CD4-positive, alpha-beta T cell treated with Interleukin-4 for 4 hours (primary cell): ENCODE measurements at places on chromosomes 12 and 14.

GRCh38 chr12:65536351-65536750 is 257.9 kb downstream of the MSRB3 start:
- no peak for DNase-seq

DNA sequence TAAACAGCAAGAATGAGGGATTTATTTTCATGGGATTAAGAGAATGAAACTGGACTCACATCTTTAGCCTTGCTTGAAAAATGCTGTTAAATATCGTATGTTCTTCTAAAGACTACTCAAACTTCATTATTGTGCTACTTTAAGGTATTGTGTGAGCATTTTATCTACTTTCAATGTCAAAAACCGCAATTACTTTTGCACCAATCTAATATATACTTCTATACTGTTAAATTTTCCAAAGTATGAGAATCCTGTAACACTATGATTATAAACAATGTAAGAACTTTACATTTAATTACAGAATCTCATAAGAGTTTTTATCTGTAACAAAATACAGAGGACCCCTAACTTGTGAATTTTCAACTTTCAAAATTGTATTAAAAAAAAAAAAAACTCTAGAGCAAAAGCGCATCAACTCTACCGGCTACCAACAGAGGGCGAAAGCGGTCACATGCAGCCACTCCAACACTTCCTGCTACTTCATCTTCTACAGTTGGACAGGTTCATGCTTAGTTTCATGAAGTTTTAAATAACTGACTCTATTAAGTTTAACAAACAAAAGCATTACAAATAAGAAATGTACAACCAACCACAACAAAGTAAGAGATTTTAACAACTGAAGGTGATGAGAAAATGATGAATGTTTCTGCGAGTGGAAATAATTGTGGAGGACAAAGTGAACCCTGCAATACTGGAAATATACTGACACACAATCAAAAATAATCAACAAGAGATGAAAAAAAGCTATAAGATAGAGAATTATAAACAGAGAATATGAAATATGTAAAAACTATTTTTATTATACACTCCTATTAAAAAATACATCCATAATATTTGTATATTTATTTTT is 210.9 kb downstream of the MED13L start:
- DNase-seq: peak; percentile 52

GRCh38 chr12:71090971-71091370 is 66.8 kb downstream of the TSPAN8 start:
- no peak for DNase-seq

- no peak for DNase-seq
These were observed 3.6 kb downstream of the SLC2A14 start for GRCh38 chr12:7869137-7869536.

DNA sequence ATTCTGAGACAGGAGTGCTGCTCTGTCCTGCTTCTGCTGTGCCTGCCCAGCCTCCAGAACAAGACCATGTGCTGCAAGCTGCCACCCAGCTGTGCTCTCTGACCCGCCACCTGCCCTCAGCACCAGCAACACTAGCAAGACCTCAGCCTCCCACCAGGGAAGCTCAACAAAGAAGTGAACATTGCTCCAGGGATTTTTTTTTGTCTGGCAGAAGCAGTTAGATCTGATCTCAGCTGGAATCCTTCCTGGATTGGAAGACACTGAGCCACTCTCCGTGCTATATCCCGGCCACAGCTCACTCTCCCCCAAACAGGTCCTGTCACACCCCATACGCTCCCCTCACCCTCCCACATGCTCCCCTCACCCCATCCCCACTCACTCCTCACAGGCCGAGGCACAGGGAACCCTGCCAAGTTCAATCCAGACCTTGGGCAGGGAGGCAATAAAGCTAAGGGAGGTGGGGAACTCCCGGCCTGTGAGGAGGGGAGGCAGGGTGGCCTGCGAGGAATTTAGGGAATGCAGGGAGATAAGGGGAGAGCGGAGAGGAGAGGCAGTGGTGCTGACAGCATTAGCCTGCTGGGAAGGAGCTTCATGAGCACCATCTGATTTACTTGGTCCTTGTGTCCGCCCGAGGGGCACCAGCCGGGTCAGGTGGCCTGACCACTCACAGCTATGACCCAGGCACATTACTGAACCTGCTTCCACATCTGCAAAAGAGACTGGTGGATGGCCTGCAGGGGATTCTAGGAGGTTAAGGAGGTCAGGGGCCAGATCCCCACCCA is 29.7 kb downstream of the CCDC85C start:
- no peak for DNase-seq

- no peak for DNase-seq
These were observed 5.2 kb downstream of the KRT86 start for GRCh38 chr12:52279422-52280318.

DNA sequence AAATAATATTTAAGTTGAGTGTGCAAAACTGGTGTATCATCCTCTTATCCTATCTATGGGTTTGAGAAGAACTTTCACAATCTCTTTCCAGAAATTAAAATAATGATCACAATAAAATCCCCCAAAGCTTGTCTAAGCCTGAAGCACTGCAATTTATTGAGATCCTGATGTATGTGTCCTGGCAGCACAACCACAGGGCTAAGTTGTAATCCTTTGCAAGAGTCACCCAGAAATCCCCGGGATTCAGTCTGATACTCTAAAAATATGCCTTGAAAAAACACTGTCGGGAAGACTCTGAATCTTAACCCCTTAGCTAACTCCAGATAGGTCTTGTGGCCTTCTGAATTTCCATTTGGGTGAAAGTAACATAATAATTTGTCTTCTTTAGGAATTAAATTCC is 40.3 kb upstream of the STXBP6 start:
- no peak for DNase-seq

GRCh38 chr14:37318938-37319337 is 121.2 kb downstream of the MIPOL1 start:
- DNase-seq: no peak

DNA sequence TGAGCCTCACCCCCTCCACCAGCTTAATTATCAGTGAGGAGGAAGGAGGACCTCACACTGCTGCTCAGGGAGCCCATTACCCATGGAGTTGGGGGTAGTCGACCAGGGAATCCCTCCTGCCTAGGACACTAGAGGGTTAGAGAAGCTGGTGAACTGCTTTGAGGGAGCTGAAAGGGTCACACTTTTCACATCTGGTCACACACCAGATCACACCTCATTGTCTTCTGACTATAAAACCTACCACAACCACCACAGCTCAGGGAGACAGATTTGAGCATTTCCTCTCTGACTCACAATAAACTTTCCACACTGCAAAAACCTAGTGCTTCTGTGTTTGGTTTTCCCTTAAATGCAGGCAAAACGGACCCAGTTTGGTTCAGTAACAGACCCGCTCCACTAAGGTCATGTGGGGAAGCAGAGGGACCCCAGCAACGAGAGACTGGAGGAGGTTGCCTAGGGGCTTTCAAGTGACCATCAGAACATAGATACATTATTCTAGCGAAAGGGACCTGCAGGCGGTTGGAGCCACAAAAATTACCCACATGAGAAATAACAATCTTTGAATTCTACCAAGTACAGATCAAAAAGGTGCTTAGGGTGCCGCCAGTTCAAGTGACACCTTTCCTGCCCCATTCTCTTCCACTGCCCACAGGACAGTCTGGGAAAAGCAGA is 151.4 kb upstream of the AVPR1A start:
- DNase-seq: no peak

DNA sequence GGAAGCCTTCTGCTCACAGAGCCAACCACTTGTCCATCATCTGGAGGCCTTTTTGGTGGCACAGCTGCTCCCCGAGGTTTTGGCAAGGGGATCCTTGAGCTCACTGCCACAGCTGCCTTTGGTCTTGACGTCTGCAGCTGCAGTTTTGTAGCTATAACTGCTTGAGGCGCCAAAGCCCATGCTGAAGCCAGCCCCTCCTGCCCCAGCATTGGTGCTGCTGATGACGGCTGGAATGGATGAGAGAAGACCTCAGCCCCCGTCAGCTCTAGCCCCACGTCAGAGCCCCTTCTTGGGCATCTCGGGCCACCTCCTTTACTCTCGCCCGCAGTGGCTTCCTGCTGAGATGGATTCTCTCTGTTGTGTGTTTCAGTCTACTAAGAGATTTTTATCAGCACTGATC is 12.3 kb upstream of the KRT74 start:
- DNase-seq: peak; percentile 7

GRCh38 chr14:87241018-87241768 is 751.8 kb downstream of the GALC start:
- no peak for DNase-seq

DNA sequence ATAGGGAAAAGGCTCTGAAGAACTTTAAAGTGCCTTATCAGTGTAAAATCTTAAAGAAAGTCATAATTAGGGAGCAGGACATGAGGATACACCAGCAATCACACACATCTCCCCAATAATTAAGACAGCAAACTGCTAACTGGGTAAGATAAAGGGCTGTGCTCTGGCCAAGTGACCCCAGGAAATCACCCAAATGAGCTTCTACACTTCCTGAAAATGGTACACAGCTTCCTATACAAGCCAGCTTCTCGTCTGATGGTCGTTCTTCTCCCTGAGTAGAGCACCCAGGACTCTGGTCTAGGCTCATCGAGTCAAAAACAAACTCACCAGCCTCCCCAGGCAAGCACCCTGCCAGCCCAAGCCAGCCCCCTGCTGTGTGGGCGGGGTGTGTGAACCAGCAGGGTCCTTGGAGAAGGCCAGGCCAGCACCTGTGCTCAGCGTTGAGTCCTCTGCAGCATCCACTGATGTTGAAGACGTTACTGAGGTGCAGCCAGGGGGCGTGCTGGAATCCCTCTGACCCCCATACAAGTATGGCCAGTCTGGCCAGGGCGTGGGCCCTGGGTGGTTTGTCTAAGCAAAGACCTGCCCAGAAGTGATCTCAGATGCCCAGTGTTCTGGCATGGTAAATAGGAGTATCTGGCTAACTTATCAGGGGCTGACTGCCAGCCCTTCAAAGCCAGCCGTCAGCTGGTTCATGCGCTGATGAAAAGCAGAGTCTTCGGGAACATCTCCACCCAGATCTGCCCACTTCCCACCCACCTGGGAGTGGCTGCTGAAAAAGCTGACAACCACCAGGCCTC is 41.4 kb downstream of the ACTN1 start:
- no peak for DNase-seq

GRCh38 chr12:68743356-68743755 is 2.6 kb upstream of the SLC35E3 start:
- DNase-seq: no peak

- DNase-seq: peak; percentile 21
These were observed 114.2 kb downstream of the PCNX1 start for GRCh38 chr14:71021347-71022011.

- peak; percentile 4 for DNase-seq
These were observed 160.9 kb upstream of the EEA1 start for GRCh38 chr12:93089805-93090569.

DNA sequence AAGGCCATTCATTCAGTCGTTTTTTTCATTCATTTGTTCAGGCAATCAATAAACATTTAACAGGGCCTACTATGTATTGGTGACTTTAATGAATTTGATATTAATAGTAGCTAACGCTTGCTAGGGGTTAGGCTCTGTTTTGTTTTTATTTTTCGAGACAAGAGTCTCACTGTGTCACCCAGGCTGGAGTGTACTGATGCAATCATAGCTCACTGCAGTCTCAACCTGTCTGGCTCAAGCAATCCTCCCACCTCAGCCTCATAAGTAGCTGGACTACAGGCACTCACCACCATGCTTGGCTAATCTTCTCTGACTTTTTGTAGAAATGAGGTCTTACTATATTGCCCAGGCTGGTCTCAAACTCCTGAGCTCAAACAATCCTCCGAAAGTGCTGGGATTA is 25.6 kb upstream of the MED13L start:
- no peak for DNase-seq

DNA sequence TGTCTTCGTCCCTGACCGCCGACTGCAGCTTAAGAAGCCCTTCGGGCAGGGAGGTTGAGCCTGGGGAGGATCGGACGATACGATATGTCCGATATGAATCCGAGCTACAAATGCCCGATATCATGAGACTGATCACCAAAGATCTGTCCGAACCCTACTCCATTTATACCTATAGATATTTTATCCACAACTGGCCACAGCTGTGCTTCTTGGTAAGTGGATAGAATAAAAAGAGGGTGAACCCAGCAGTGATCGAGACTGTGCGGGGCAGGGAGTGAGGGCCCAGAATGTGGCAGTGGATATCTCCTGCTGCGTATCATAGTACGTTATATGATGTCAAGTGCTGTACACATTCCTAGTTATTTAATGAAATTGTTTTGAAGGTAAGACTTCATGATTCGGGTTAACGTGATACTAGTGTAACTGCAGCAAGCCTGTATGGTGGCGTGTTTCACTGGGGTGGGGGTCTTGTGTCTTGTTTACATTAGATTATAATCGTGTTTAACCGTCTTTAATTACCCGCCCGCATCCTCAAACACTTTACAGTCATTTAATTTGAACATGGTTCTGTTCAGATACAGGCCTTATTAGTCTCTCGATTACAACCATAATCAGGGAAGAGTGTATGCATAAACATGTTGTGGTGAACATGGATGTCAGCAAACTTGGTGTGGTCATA is 1.3 kb downstream of the NAA30 start:
- DNase-seq: no peak

DNA sequence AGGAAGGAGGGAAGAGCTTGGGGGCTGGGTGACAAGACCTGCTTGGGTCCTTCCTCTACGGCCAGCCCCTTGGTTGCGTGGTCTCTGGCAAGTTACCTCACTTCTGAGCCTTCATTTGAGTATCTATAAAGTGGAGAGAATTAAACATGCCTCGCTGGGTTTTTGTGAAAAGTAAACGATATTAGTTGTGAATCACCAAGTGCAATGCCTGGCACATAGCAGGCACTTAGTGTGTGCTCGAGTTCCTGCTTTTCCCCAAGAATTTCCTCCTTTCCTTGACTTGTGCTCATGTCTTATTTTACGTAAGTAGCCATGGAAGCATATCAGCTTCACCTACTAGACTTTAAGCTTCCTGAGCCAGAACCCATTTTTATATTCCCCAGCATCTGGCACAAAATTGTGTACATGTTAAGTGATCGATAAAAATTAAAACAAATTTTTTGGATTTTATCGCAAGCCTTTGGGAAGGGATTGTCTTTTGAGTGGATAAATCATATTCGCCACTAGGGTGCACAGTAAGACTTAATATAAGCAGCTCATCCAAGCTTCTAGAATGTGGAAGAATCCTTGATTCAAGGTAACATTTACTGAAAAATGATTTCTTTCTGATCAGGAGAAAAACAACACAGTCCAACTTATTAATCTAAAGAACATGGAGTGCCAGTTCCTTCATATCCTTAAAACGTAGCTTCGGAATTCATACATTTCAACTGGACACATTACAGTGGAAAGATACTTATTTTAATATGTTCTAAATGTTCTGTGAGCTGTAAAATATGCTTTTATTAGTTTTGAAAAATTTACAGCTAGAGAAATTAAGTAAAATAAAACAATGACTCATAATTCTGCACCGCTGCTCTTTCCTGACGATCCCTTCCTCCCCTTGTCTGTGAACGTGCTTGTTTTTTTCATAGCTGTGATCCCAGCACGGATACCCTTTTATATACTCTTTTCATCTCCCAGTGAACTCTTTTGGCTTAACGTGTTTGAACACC is 62.0 kb downstream of the SLC25A47 start:
- DNase-seq: no peak

DNA sequence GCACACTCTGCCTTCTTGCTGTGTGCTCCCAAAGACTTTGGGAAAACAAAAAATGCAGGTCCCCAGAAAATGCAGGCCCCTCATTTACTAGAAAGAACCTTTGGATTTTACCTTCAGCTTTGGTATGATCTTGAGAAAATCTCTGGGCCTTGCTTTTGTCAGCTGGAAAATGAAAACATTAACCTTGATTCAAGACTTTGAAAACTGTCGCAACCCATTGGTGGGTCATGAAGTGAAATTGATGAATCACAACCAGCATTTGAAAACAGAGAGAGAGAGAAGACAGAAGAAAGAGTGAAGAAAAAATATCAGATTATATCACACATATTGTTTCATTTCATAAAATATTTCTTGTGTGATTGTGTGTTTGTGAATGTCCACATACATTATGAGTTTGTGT is 322.5 kb downstream of the ZFP36L1 start:
- no peak for DNase-seq
